Effector CD4-positive, alpha-beta T cell (primary cell): ENCODE measurements at places on chromosomes 1 and 21.

- DNase-seq: no peak
Observed at GRCh38 chr1:40132383-40133311, 28.5 kb upstream of the RLF start.

- no peak for DNase-seq
Observed at GRCh38 chr1:177065430-177065829, 99.1 kb downstream of the ASTN1 start.

GRCh38 chr1:44602634-44603628 lies 71.3 kb downstream of the TMEM53 start:
- no peak for DNase-seq

DNA sequence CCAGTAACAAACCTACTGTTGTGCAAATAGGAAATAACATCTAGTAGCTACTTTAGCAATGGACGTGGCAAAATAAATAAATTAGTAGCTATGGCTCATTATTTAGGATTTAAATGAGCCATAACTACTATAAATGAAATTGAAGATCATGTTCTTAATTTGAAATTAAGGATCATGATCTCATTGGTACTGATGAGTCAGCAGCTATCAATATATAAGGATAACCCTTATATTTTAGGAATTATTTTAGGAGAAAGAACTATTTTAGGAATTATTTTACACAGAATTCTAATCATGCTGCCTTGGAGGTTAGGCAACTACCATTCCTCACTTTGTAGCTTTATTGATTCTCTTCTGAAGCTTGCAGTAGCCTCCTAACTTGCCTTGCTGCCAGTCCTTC lies 24.0 kb downstream of the DR1 start:
- no peak for DNase-seq

DNA sequence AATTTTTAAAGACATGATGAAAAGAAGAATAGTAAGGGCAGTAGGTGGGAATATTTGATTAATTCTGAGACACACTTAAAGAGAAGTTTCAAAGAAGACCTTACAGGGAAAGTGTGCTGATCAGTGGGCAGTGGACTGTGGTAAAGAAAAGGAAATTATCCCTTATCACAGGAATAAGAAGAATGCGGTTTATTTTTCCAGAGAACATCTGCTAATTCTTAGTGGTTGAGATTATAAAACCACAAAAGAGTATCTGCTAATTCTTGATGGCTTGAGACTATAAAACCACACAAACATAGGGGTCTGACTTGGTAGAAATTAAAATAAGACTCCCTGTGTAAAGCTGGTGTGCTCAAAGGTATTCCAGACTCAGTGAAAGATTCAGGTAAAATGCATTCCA lies 60.0 kb upstream of the KCTD3 start:
- DNase-seq: no peak

DNA sequence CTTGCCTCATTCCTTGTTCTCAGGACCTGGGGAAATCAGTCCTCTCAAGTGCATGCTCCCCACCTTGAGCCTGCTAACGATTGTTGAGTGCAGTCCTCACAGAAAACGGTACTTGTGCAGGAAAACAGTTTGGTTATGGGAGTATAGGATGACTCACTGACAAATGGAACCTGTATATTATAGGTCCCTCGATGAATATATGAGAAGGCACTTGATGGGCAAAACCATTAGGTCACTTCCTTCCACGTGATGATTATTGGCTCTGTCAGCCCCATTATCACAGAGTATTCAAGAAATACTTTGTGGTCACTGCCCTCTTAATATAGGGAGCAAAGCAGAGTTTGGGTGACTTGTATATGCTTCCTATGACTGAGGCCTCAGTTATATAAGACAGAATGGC lies 6.2 kb downstream of the CCDC17 start:
- no peak for DNase-seq

- DNase-seq: no peak
Observed at GRCh38 chr1:114339379-114339778, 171.6 kb downstream of the TRIM33 start.

GRCh38 chr21:45918835-45919447 lies 62.6 kb upstream of the COL6A1 start:
- DNase-seq: no peak

DNA sequence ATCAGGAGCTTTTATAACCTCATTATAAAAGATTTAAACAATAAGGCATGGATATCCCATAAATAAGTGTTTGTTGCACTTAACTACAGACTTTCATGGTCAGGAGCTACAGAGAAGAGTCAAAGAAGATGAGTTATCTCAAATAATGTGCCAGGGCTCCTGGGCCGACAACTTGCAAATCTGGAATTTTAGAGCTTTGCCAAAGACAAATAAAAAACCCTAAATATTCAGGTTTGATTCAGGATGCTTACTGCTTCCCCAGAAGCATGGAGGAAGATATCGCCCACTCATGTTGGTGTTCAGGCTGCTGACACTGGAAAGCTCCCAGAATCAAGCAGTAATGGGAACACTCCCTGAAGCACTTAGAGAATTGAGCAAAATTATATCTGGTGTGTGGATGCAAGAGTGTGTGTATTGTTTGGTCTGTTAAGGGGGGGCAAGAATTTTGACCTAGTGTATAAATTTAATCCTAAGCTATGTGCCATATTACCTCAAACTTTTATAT lies 176.9 kb upstream of the ESRRG start:
- DNase-seq: no peak

DNA sequence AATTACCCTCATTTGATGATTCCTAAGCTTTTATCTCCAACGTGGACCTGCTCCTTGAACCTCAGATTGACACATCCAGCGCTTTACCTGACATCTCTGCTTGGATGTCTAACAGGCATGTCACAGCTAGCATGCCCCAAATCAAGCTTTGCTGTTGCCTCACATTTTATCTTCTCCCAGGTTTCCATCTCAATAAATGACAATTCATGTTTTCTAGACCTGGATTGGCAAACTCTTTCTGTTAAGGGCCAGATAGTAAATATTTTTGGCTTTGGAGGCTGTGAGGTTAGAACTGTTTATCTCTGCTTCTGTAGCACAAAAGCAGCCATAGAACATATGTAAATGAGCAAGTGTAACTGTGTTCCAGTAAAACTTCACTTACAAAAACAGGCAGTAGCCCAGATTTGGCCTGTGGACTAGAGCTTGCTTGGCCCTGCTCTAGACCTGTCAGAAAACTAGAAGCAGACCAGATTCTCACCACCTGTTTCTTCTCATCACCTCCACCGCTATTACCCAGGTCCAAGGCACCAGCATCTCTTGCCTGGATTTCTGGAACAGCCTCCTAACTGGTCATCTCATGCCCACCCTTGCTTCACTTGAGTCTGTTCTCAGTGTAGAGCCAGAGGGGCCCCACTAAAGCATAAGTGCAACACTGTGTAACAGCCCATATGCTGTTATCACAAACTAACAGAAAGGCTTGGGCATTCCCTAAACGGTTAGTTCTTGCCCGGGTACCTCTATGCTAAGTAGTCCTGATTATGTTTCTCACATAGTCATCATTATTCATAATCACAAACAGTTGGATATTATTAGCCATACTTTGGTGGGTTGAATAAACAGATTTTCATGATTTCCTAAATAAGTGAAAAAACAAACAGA lies 42.3 kb downstream of the UBE4B start:
- DNase-seq: no peak

- no peak for DNase-seq
Observed at GRCh38 chr1:6096243-6097116, 50.8 kb downstream of the KCNAB2 start.

DNA sequence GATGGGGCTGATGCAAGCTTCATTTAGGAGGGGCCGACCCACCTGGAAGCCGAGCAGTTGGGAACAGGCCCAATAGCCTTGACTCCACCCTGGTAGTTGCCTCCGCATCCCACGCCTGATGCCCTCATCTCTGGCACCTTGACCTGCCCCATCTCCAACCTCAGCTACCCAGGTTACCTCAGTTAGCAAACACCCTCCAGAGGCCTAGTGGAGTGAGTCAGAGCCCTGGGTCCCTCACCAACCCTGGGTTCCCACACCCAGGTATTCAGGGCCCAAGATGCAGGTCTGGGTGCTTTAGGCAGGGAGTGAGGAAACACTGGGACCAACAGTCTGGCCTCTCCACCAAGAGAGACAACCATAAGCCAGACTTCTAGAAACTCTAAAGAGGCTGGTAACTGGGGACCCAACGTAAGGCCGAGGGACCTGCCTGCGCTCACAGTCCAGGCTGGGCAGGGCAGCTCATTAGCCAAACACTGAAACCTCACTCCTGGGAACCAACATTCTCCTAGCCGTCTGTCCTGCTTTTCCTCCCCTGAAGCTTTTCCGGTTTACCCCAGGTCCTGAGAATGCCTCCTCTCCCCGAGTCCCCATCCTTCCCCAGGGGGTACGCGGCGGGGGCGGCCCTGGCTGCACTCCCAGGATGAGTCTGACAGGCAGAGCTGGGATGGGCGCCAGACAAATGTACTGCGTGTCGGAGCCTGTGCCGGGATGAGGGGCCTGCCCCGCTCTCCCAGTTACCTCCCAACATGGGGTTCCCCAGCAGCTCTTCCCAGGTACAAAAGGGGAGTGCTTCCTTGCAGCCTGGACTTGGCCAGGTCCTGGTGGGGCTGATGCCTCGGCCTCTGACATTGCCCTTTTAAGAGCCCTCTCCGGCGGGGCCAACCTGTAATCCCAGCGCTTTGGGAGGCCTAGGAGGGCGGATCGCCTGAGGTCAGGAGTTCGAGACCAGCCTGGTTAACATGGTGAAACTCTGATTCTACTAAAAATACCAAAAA lies 8.9 kb upstream of the CELSR2 start:
- no peak for DNase-seq

DNA sequence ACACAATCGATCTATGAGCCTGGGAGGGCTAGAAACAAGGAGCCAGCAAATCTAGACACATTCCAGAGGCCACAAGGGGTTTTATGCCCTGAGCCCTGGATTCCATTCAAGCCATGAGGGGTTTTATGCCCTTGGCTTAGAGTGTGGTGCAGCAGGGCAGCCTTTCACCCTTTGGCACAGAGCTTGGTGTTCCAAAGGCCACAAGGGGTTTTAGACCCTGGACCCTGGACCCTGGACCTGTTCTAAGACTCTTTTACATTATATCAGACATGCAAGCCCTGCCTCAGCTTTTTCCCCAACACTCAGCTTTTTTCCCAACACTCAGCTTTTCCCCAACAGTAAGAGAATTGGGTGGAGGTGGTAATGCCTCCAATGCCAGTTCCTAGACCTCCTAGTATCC lies 13.3 kb downstream of the MSTO1 start:
- no peak for DNase-seq

DNA sequence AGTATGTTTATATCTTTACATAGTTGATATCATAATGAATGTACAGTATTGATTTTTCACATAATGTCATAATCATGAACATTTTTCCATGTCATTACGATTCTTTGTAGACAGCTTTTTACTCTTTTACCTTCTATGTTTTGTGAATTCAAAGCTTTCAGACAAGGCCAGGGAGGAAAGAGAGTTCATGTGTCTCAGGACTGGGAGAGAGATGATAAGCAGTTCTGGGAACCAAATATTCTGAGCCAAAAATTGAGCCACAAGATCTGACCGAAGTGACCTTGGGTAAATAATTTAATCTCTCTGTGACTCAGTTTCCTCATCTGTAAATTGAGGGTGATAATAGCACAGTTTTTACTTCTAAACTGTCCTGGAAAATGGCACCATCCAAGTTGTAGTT lies 31.8 kb downstream of the CSF1 start:
- no peak for DNase-seq

- no peak for DNase-seq
Observed at GRCh38 chr1:106846656-106847055, 209.8 kb upstream of the PRMT6 start.

GRCh38 chr1:150477320-150477719 lies 9.9 kb upstream of the TARS2 start:
- no peak for DNase-seq

DNA sequence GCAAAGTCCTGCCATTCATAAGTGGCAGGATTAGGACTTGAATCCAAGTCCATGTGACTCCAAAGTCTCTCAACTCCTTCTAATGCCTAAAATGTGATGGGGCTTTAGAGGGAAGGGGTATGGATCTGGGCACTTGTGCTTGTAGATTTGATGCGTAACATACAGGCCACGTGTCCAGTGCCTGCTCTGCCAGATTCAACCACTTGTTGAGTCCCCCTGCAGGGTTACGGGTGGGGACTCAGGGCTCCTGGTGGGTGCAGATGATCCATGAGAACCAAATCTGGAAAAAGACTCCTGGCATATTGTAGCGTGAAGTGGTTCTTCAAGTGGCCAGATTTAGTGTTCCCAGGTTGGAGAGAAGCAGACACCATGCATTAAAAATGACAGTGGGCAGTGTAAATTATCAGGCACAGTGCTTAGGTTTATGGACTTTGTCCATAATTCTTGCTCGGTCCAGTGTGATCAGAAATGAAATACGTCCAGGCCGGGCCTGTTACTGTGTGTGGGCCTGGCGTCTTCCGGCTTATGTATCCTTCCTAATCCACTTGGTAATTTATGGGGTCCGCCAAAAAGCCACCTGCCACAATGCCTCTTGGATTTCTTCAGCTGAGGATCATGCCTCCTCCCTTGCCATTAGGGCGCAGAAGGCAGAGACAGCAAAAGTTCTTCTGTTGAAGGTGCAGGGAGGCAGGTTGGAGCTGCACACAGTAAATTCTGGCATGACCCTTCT lies 51.2 kb upstream of the LRP8 start:
- no peak for DNase-seq

DNA sequence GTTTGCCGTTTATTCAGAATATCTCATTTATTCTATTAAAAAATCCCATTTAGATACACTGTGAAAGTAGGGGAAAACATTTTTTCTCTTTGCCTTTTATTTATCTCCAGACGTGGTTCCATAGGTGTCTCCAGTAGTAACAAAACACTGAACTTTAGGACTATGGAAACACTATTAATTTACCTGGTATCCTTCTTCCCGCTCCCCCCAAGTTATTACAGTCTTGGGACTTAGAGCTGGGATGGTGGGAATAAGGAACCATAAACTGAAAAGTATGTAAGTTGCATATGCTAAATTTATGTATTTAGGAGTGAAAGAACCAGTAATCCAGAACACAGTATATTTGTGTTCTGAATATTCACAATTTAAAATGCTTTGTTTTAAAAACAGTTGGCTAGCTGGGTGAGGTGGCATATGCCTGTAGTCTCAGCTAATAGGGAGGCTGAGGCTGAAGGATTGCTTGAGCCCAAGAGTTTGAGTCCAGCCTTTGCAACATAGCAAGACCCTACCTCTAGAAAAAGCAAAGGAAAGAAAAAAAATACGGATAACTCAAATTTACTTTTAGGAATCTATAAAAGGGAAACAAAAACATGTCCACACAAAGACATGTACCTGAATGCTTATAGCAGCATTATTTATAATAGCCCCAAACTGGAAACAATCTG lies 3.1 kb downstream of the DNAJB4 start:
- no peak for DNase-seq

- DNase-seq: no peak
Observed at GRCh38 chr1:8870103-8870502, 8.4 kb downstream of the ENO1 start.

DNA sequence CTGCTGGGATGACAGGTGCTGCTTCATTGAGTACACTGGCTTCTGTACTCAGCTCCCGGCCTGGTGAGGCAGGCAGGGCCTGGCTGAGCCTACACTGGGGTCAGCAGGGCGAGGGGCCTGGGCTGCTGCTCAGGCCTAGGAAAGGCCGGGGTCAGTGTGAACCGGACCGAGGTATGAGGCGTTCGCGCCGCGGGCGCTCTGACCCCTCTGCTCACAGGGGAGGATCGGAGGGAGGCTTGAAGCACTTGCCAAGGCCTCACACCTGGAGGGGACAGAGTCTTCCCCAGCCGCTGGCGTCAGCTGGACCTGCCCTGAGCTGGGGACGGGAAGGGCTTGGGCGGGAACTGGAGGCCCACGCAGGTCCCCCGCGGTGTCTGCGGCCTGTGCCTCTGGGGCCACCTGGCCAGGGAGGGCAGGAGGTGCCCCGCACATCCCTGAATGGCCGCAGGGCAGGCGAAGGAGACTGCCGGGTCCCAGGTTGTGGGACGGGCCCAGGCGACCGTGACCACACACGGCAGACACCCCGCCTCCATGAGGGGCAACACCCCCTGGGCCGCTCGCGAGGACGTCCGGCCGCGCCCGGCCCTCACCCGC lies 466 bp downstream of the PEX10 start:
- peak; percentile 33 for DNase-seq
